Karpas-422 (cell line): ENCODE measurements at places on chromosomes 11 and 22. TPM values are rescaled to one million over a fixed set of nuclear protein-coding genes. Genes with fewer than 3 reads are reported as not detected.

SLCO2B1 gene
- not detected in 2 replicates for total RNA-seq

MUC6 gene
- not detected in 2 replicates for total RNA-seq

TMEM191C gene
- total RNA-seq, result 1.1 and 1.2 TPM in 2 replicates

CCDC89 gene
- total RNA-seq, result 0.37 and 0.40 TPM in 2 replicates

NCR3LG1 gene
- 26.4 and 38.6 TPM in 2 replicates for total RNA-seq

ZC3H7B gene
- total RNA-seq, result 18.1 and 34.2 TPM in 2 replicates

MMP12 gene
- total RNA-seq, result not detected in 2 replicates

SPON1 gene
- not detected in 2 replicates for total RNA-seq

KRTAP5-7 gene
- total RNA-seq, result 1.5 TPM in 1 of 2 replicates, not detected in the other

CARNS1 gene
- 0.18 TPM in 1 of 2 replicates, not detected in the other for total RNA-seq

OR10D3 gene
- total RNA-seq, result not detected in 2 replicates

TEX54 gene
- 2.7 TPM in 1 of 2 replicates, not detected in the other for total RNA-seq

MS4A7 gene
- total RNA-seq, result 2.7 and 12.1 TPM in 2 replicates

BAIAP2L2 gene
- total RNA-seq, result 0.22 and 0.43 TPM in 2 replicates

MS4A1 gene
- 434 and 1,078 TPM in 2 replicates for total RNA-seq

SCT gene
- not detected in 2 replicates for total RNA-seq
